ENCODE measurements at places on chromosomes 4 and X. TPM values are rescaled to one million over a fixed set of nuclear protein-coding genes. Genes with fewer than 3 reads are reported as not detected.

APLN gene
- total RNA-seq, result 16.8 TPM

VCX gene
- total RNA-seq, result not detected

CXCR3 gene
- total RNA-seq, result 0.32 TPM

MND1 gene
- 0.62 TPM for total RNA-seq

PDHA1 gene
- 1,288 TPM for total RNA-seq

NLRP2B gene
- not detected for total RNA-seq

FGB gene
- total RNA-seq, result not detected

IL2 gene
- not detected for total RNA-seq

SPANXN3 gene
- not detected for total RNA-seq

CDX4 gene
- not detected for total RNA-seq

AKAP14 gene
- total RNA-seq, result not detected

DMD gene
- total RNA-seq, result 116 TPM

TKTL1 gene
- 13.0 TPM for total RNA-seq

TASL gene
- total RNA-seq, result 0.68 TPM

SSX2 gene
- not detected for total RNA-seq

TREX2 gene
- not detected for total RNA-seq

PASD1 gene
- total RNA-seq, result not detected

GLOD5 gene
- total RNA-seq, result not detected

CISD2 gene
- total RNA-seq, result 17.1 TPM

KLF8 gene
- 3.1 TPM for total RNA-seq

NUDT10 gene
- total RNA-seq, result 0.19 TPM

GCNA gene
- 1.7 TPM for total RNA-seq

NAT8L gene
- 1.1 TPM for total RNA-seq
